ENCODE measurements at places on chromosomes 13 and 19.

DNA sequence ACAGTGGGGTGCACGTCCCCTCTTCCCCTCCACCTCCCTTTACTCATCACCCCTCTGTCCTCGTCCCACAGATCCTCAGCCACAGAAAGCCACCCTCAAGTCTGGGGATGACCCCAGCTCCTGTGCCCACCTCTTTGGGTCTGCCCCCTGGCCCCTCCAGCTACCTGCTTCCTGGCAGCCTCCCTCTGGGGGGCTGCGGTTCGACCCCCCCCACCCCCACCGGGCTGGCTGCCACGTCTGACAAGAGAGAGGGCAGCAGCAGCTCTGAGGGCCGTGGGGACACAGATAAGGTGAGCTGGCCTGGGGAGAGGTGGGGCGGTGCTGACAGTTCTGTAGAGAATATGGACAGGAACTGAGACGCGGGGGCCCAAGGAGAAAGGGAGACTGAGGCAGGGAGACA is 11.1 kb downstream of the IRF3 start:
- no peak for DNase-seq

GRCh38 chr13:99971576-99972189 is at the start of gene ZIC5:
Gene ZIC5 (minus strand): TSS chr13:99971767. CDS start chr13:99971603, 164 bp downstream.
- no peak for DNase-seq

- DNase-seq = no peak
These were observed 34.2 kb upstream of the NCCRP1 start for GRCh38 chr19:39162441-39163043.

GRCh38 chr13:109941221-109941620 is 154.8 kb upstream of the IRS2 start:
- DNase-seq = no peak

DNA sequence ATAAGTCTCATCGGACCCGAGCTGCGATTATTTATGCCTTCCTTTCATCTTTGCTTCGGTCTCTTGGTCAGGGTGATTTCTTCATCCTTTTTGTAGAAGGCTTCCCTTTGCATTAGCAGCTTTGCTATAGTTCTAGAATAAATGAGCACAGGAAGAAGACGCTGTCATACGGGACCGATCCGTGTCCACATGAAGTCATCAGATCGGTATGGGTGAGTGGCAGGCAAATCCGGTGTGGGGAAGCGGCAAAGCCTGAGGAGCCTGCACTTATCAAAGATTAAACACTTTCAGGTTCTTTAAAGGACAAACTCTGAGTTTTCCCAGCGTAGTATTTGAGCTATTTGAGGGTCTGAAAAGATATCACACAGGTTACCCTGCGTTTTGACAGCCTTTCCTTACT is 119.3 kb downstream of the IRS2 start:
- no peak for DNase-seq

- DNase-seq = no peak
These were observed 410.6 kb downstream of the FGF9 start for GRCh38 chr13:22081430-22081829.

DNA sequence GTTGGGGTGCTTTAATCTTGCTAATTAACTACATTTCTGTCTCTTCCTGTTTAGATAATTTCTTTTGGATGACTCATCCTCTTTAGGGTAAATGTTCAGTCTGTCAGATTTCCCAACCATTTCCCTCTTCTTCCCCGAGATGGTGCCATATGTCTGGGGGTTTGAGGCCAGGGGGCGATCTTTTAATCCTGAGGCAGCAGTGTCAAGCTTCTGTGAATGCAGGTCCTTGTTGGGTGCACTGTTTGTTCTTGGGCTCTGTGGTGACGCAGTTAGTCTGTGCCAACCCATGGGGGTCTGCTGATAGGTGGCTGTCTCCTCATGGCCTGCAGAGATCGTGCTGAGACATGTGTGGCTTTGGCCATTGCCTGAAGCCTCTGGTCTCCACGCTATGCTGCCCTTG is 420.4 kb downstream of the NDFIP2 start:
- DNase-seq = no peak

Measured in activated CD8-positive, alpha-beta memory T cell treated with anti-CD3 and anti-CD28 coated beads for 48 hours (primary cell).